Naive thymus-derived CD8-positive, alpha-beta T cell (primary cell): ENCODE measurements at places on chromosomes 3 and 15. TPM values are rescaled to one million over a fixed set of nuclear protein-coding genes. Genes with fewer than 3 reads are reported as not detected.
A peak's percentile ranks its signal among the peaks of the same experiment; 100 is the strongest.

DNA sequence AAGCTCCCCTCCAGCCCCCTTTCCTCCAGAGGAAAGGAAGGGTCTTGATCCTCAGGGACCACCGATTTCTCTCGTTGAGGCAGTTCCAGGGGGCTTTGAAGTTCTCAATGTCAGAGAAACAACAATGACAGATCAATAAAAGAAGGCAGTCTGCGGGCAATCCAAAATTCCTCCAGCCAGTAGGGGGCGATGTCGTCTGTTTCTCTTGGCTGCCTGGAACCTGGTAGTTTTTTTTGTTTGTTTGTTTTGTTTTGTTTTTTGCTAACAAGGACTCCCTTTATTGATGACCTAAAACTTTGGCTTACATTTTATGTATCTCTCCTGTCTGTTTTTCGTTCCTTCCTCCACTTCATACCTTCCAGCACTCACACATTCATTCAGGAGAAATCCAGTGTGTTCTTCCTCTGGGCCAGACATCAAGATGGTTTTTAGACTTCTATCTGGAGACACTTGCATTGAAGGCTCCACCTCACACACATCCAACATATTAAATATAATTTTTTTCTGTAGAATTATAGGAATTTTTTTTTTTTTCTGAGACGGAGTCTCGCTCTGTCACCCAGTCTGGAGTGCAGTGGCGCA is 276.6 kb downstream of the RPLP1 start:
- H3K27ac ChIP-seq = no peak overlapping the region
- H3K4me1 ChIP-seq = peaks cover 14% of the 10 kb centered on the region

DNA sequence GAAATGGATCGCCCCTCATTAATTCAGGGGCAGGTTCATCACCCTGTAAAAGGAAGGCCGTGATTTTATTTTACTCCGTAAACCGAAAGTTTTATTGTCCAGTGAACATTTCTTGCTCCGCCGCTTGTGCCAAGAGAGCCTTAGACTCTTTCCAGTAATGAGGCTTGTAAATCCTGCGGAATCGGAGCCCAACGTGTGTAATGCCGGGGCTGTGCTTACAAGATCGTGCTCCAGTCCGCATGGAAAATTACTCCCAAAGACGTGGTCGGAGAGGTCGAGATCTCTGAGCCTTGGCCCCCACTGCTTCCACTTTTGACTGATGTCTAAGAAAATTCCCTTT is 649 bp upstream of the PLOD2 start:
- H3K4me1 ChIP-seq = no peaks in the 10 kb centered on the region
- no peaks in the 10 kb centered on the region for H3K36me3 ChIP-seq
- no peak for DNase-seq
- H3K27ac ChIP-seq = no peak overlapping the region

DNA sequence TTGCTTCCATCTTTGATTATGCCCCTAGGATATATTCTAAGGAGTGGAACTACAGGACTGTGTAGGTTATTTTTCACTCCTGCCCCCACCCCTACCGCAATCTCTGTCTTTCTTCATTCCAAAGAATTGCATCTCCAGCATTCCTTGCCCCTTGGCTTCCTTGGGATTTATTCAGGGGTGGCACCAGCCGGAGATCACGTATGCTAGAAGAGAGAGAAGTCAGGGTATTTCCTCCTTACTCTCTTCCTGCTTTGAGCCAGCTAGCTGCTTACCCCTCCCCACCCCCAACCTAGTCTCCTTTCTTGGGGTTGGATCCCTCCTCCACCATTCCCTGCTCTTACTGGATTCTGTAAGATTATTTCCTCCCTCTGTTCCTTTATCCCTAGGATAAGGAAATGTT is 35.0 kb upstream of the DENND4A start:
- H3K27ac ChIP-seq = peak overlapping the region; percentile 95
- no peak for DNase-seq
- H3K4me3 ChIP-seq = peak overlapping the region; percentile 65
- no peaks in the 10 kb centered on the region for H3K36me3 ChIP-seq
- no peaks in the 10 kb centered on the region for H3K27me3 ChIP-seq
- peaks cover 57% of the 10 kb centered on the region for H3K4me1 ChIP-seq

GRCh38 chr3:88131695-88132094 is 18.1 kb upstream of the C3orf38 start:
- no peak overlapping the region for H3K4me3 ChIP-seq
- no peaks in the 10 kb centered on the region for H3K4me1 ChIP-seq
- no peaks in the 10 kb centered on the region for H3K36me3 ChIP-seq
- DNase-seq = no peak
- H3K27ac ChIP-seq = no peak overlapping the region

DNA sequence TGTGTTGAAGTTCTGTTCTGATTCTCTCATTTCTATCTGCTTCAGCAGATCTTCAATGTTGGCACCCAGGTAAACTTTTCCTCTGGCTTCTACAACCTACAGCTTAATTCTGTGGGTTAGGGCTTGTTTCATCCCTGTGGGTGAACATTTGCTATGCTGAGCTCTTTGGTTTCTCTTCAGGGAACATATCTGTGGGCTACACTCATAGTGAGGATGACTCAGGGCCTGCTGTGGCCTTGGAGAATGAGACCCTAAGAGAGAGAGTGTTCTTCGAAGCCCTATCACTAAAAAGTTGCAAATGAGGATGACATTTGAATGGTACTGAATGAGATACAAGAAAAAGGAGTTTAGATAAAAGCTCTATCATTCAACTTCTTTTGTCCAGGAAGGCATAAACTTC is 346.2 kb upstream of the CBLB start:
- H3K4me1 ChIP-seq = peaks cover 12% of the 10 kb centered on the region
- peak overlapping the region; percentile 59 for H3K27ac ChIP-seq
- no peaks in the 10 kb centered on the region for H3K27me3 ChIP-seq
- H3K4me3 ChIP-seq = no peak overlapping the region
- peaks cover 12% of the 10 kb centered on the region for H3K36me3 ChIP-seq

Gene ROBO2
- not detected for polyA plus RNA-seq

Gene ERC2
- polyA plus RNA-seq = not detected

Gene MNS1
- not detected for polyA plus RNA-seq

Gene MYZAP
- polyA plus RNA-seq = 0.20 TPM
